ENCODE measurements at places on chromosomes 5 and 9.

DNA sequence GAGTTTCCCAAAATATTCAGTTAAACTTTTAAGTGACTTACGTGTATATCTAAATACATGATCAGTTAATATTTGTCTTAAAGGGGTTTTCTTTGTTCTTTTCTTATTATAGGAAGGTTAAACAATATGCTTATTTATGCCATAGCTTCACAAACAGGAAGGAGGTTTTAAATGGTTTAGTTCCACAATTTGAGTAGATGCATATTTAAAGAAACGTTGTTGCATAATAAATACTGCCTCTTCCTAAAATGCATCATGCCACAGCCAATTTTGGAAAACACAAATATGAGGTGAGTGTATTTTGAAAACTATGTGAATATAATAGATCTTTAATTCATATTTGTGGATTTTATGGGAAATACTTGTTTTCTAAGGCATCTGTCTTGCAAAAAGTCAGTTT is 2.5 kb upstream of the ADRB2 start:
- DNase-seq = no peak

GRCh38 chr9:13446286-13446937 is 166.9 kb upstream of the MPDZ start:
- DNase-seq = no peak

- DNase-seq = no peak
Observed at GRCh38 chr9:89243296-89244061, 64.9 kb upstream of the SHC3 start.

GRCh38 chr5:151038801-151039238 is 18.4 kb downstream of the GPX3 start:
- no peak for DNase-seq

DNA sequence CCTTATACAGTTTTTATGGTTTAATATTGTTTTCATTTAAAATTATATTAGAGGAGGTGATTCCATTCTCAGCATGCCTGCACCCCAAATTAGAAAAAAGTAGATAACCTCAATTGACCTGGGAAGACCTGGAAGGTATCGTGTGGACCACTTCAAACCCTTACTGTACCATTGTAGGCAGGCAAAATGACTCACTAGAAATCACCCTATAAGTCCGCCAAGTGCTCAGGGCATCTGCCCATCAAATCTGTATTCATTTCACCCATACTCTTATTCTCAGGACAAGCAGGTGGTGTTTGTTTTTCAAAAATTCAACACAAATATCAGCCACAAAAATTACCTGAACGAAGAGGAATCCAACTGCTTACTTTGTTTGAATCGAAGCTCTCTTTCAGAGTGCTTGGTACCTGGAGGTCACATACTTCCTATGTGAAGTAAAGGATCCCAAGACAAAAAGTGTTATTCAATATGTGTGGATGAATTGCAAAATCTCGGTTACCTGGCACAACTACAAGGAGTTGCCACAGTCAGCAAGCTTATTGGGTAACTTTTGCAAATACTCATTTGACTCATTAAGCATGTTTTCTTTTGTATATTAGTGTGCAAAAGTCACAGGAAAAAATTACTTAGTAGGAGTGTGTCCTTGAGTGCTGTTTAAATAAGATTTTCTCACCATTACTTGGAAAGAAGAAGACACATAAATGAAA is 216.2 kb downstream of the ENC1 start:
- DNase-seq = peak; percentile 42

DNA sequence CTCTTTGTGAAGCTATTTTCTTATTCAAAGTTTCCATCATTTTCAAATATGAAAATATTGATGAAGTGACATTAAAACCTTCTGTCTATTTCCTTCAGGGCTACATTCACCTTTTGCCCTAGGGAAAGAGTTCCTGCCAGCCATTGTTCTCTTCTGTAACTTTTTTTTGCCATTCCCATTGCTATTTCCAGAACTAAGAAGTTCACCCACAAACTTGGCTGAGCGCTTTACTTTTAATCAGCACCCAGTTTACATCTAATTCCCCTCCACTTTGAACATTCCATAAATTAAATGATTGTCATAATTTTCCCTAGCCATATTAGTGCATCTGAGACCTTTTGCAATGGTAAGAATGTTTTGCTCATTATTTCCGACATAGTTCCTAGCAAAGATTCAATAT is 4.4 kb downstream of the IL33 start:
- DNase-seq = no peak

DNA sequence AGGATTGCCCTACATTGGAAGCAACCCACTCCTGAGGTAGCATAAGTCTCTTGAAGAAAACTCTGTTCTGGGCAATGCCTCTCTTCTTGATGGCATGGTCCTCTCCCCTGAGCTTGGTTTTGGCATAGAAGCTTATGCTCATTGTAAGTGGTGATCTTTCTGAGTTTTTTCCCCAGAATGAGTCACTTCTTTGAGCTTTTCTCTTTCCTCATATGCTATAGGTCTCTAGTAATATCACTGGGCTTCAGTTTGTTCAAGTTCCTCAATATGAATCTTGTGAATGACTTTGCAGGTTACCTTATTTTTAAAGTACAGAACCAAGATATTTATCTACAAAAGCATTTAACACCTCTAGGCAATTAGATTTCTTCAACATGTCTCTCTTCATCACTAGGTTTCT is 76.5 kb upstream of the ATG10 start:
- DNase-seq = no peak

- DNase-seq = no peak
Observed at GRCh38 chr5:56538580-56538979, 276.8 kb upstream of the MAP3K1 start.

- DNase-seq = no peak
Observed at GRCh38 chr9:110152704-110153374, 55.1 kb downstream of the C9orf152 start.

DNA sequence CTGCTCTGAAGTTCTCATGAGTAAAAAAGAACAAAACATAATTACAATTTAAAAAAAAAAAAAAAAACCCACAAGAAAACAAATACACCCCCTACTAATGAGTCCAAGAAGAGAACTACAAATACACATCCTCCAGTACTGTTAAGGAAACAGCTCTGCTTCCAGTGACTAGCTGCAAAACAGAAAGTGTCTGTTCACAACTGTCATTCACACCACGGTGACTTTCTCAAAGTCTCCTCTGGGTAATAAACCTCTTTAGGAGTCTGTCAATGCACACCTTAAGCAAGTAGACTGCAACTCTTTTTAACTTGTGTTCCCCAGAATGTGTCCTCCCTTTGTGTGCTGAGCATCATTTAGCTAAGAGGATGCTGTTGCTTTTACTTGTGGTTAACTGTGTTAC is 6.2 kb downstream of the REEP5 start:
- DNase-seq = no peak

GRCh38 chr5:125450771-125451170 is 704.3 kb upstream of the ZNF608 start:
- DNase-seq = no peak

DNA sequence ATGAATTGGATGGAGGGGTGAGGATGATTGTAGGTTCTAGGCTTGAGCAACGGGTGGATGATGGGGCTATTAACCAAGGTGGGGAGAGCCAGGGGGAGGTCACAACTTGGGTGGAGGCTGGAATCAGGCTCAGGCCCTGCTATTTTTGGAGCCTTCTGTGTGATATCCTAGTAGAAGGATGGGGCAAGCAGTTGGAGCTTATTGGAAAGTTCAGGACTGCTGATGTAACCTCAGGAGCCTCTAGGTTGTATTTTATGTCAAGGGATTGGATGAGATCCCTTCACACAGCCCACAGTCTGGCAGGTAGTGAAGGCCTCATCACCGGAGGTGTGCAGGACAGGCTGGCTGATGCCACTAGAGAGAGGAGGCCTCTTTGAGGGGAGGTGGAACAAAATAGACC is 11.2 kb upstream of the RPS14 start:
- DNase-seq = peak; percentile 61

GRCh38 chr5:170986598-170986997 is 124.8 kb downstream of the RANBP17 start:
- no peak for DNase-seq

DNA sequence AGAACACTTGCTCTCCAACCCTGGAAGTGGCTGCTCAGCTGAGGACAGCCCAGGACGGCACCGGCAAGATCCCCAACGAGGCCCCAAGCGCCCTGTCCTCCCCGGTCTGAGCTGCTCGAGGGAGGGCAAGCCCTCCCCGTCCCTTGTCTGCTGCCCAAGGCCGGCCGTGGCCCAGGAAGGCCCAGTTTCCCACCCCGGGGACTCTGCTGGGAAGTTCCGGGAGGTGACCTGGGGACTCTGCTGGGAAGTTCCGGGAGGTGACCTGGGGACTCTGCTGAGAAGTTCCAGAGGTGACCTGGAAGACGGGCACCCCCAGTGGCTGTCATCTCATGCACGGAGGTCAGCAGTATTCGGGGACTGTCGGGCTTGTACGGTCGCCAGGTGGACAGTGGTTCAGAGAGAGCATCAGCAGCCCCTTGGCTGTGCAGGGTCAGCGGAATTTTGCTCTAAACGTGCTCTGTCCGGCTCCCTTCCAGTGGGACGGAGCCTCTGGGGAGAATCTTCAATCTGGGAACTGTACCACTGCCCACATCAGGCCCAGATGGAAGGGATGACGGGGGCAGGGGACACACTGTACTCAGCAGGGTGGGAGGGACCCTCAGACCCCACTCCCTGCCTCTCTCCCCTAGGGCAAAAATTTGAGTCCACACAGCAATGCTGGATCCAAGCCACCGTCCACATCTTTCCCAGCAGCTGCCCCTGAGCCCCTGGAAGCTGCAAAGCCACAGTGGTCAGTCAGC is 7.2 kb downstream of the NACC2 start:
- DNase-seq = peak; percentile 21

GRCh38 chr5:151781201-151781600 is 9.4 kb downstream of the G3BP1 start:
- no peak for DNase-seq

- DNase-seq = no peak
Observed at GRCh38 chr9:3848445-3849114, 322.8 kb upstream of the RFX3 start.

DNA sequence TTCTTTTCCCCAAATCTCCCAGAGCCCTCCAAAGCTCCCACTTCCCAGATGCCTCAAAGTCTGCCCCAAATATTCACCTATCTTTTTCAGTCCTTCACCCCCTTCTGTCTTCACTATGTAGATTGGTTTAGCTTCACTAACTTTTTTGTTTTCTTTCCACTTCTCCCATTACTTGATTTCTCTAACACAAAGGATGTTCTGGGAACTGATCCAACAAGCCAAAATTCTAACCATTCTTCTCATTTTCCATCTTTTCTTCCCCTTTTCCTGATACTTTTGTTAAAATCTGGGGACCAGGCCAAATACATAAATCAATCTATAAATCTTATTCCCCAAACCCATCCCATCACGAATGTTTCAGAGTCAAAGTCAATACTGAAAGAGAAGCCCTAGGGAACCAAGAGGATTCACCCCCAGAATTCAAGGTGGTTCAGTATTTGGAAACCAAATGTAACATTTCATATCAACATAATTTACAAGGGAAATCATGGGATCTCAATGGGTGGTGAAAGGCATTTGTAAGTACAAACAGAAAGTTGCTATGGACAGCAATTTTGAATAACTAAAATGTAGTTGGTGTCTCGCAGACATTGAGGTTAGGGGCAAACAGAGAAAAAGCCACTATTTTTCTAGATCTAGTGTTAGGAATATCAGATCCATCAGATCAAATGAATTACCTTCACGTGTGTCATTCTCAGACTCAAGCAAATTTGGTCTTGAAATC is 35.3 kb downstream of the APTX start:
- DNase-seq = no peak

GRCh38 chr5:150144246-150144801 is 11.3 kb downstream of the PDGFRB start:
- peak; percentile 45 for DNase-seq

GRCh38 chr9:72210522-72210921 is 61.3 kb downstream of the GDA start:
- no peak for DNase-seq

GRCh38 chr9:135814421-135815095 is 92.8 kb downstream of the CAMSAP1 start:
- DNase-seq = no peak

GRCh38 chr9:81871695-81872094 is 56.5 kb upstream of the SPATA31D4 start:
- no peak for DNase-seq

GRCh38 chr5:150246835-150247234 is 42.7 kb downstream of the CAMK2A start:
- DNase-seq = peak; percentile 98

All from gastrocnemius medialis (tissue), 4 donors.